Sigmoid colon (tissue), 7 donors: ENCODE measurements at places on chromosomes 1 and 21. TPM values are rescaled to one million over a fixed set of nuclear protein-coding genes. Genes with fewer than 3 reads are reported as not detected.

MASP2 gene
- not detected for total RNA-seq

TFF3 gene
- 30.3 TPM for total RNA-seq

RXFP4 gene
- not detected for total RNA-seq

OPRD1 gene
- under 0.01 TPM for total RNA-seq

PTPN14 gene
- total RNA-seq = 35.0 TPM

GPR25 gene
- total RNA-seq = not detected

GABRD gene
- total RNA-seq = not detected

KCNJ9 gene
- total RNA-seq = 0.27 TPM

CAPN9 gene
- total RNA-seq = not detected

AMPD1 gene
- not detected for total RNA-seq

OR2M3 gene
- not detected for total RNA-seq

ST6GALNAC3 gene
- total RNA-seq = 3.6 TPM
